ENCODE measurements at places on chromosomes 11 and 22.
A peak's percentile ranks its signal among the peaks of the same experiment; 100 is the strongest.

DNA sequence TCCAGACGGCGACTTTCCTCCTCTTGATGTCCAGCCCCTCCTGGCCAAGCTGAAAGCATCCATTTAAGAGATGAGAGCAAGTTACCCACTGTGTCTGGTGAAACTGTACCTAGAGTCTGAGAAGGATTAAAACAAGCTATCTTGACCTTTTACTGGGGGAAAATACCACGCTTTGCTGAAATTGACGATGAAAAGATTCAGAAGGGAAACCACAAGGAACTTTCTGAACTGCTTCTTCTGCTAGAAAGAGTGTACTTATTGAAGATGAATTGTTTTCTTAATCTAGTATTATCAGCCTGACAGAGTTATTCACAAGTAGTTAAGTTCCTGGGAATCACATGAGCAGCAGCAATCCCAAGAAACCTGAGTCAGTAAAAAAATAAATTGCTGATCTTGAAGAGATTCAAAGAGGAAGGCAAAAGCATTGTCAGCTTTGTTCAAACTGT, 13.1 kb upstream of the MS4A6A start:
- no peak for DNase-seq

DNA sequence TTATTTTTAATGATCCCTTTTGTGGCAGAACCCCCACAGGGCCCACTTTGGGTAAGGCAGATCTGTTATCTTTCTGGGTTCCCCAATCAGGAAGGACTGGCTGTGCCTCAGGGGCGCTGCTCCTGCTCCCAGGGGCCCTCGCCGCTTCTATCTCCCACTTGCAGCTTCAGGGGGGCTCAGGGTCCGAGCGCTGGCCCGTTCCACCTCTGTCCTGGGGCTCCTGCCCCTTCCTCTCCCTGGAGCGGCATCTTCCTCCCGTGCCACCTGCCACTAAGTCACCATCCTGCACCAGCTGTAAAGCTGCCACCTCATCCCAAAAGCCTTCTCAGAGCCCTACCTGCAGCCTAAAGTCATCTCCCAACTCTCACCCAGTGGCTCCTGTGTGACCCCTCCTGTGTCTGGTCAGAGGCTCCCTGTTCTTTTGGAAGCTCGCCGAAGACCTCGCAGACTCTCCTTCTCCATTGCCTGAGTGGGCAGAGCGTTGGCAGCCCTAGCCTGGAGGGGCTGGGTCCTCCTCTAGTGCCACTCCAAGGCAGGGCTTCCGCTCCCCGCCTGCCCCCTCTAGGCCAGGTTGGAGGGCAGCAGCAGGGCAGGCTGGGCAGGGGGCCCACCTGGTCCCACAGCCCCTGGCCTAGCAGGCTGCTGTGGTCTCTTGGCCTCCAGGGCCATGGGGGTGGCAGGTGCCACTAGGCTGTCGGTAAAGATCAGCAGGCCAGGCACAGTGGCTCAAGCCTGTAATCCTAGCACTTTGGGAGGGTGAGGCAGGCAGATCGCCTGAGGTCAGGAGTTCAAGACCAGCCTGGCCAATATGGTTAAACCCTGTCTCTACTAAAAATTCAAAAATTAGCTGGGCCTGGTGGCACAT, 106.7 kb downstream of the MORC2 start:
- peak; percentile 21 for DNase-seq

DNA sequence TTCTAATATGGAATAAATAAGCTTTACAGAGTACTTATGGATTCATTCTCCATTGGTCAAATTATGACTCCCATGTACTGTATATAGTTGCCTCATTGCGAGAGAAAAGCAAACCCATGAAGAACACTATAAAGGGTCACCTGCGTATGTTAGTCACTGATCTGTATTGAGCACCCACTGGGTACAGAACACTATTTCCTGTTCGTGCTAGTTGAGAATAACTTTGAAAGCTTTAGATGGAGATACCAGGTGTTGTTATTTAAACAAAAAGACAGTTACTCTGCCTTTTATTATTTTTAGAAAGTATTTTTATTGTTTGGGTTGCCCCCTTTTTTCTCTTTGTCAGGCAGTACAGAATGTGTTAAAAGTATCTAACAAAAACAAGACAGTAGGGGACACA, 79.9 kb downstream of the DEUP1 start:
- no peak for DNase-seq

GRCh38 chr11:20192641-20193040, 32.4 kb upstream of the DBX1 start:
- no peak for DNase-seq

- no peak for DNase-seq
Observed at GRCh38 chr22:26615149-26615548, 2.7 kb downstream of the CRYBB1 start.

DNA sequence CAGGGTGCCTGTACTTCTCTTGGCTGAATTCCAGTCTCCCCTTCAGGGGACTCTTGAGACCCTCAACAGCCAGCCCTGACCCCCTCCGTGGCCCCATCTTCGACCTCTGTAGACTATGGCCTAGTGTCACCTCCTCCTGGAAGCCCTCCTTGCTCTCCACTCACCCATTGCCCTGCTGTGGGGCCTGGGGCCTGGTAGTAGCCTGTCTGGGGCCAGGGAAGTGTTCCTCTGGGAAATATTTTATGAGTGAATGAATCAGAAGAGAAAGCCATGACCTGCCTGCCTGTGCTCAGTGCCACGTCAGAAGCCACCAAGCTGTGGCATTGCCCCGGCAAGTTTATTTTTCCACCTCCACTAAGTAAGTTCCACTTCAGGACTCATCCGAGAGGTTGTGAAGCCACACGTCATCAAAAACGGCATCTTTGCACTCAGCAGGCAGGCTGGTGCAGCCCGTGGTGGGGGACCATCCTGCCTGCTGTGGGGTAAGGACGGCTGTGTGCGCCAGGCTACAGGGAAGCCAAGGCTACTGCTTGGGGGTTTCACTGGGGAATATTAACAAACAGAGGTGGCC, 59.6 kb upstream of the PPARA start:
- DNase-seq, result no peak

DNA sequence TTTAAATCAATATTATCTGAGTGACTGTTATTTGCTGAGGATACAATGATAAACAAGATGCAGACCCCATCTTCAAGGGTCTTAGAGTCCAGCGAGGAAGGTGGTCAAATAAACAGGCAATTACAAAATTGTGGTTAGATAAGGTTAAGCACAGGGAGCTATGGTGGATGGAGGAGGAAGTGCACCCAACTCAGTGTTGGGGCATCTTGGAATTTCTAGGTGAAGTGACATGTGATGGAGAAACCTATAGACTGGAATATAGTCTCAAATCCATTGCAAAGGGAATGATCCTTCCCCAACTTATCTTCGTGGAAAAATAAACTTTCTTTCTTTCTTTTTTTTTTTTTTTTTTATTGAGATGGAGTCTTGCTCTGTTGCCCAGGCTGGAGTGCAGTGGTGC, 3.4 kb upstream of the PTPRJ start:
- DNase-seq, result no peak

DNA sequence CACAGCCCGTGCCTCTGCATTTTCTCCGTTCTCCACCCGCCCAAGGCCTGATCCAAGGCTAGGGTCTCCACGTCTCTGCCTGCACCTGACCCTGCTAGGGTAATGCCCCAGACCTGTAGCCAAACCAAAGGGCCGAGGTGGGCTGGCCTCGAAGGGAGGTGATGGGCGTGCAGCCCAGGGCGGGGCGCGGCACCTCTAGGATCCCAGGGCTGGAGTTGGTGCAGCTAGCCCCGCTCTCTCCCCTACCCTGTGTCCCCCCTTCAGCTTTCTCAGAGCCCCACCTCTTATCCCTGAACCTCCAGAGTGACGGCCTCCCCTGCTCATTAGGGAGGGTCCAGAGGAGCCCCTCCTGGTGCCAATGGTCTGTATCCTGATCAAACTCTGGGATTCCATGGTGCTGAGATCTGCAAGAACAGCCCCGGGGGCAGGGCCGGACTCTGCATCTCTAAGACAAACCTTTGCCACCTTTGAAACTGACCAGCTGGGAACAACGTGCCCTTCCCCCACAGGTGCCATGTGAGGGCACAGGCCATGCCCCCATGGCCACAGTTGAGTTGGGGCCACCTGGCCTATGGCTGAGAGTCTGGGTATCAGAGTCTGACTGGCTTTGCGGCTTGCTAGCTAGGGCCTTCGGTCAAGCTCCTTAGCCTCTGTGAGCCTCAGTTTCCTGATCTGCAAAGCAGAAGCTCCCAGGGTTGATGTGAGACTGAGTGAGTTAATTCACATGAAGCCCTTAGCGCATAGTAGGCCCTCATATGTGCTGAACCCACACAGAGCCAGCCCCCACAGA, 23.1 kb upstream of the CBX7 start:
- peak; percentile 59 for DNase-seq

GRCh38 chr22:29056472-29056871, 5.2 kb downstream of the C22orf31 start:
- DNase-seq, result no peak

GRCh38 chr22:49297286-49297870, 530.3 kb downstream of the BRD1 start:
- peak; percentile 35 for DNase-seq

DNA sequence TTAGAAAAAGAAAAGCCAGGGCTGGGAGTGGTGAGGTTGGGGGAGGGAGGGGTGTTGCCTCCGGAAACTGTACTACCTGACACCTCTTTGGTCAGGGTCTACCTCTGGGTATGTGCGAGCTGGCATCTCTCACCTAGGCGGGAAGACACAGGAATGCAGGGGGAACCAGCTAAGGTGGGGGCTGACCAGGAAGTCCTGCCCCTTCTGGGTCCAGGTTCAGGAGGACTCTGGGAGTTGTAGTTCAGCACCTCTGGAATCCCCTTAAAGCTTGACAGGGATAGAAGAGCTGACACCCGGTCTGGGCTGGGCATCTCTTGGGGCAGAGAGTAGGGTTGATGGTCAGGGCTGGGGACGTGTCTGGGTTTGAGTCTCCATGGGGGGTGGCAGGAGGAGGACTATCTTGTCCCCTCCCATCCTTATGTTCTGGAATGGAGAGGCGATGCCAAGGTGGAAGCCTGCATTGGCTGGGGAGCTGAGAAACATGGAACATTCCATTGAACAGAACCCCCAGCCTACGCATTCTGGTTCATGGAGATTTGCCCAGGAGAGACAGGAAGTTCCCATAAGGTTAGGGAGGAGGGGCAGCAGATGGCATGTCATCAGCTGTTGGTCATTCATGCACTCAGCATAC, 2.1 kb upstream of the KIAA1671 start:
- DNase-seq, result no peak

- no peak for DNase-seq
Observed at GRCh38 chr22:42473484-42474193, 41.4 kb upstream of the NFAM1 start.

DNA sequence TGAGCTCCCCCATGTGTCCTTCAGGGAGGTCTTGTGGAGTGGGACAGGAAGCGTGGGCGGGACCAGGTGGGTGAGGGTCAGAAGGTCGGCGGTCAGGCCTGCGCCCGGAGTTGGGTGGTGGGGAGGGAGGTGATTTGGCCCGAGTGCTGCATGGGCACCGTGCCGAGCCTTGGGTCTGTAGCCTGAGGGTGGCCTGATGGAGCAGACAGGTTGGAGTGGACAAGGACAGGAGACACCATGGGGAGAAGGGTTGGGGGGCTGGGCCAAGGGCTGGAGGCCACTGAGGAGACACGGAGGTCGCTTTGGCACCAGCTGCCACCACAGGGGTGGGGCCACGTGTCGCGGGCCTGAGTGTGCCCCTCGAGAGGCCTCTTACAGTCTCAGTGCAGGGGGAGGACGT, 53.1 kb downstream of the AP2A2 start:
- no peak for DNase-seq

DNA sequence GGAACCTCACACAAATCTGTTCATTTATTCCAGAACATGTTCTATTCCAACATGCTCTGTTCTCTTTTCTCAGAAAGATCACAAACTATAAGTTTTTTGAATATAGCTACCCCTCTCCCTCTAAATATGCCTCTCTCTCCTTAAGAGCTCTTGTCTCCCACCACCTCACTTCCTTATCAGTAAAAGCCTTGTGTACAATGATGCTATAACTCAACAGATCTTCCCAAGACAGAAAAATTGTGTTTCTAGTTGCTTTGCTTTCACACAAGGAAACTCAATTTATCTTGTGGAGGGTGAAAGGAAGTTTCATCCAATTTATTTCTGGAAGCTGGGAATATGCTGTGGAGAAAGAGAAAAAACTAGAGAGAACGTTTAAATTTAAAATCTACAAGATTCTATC, 64.4 kb downstream of the FAM76B start:
- DNase-seq, result no peak

All from activated CD8-positive, alpha-beta memory T cell treated with anti-CD3 and anti-CD28 coated beads for 24 hours (primary cell).